Cardiac fibroblast (primary cell): ENCODE measurements at places on chromosomes 1 and 21.
A peak's percentile ranks its signal among the peaks of the same experiment; 100 is the strongest.

GRCh38 chr1:101051688-101052638 lies 26.4 kb upstream of the DPH5 start:
- DNase-seq: no peak

GRCh38 chr1:7634546-7635240 lies 136.4 kb upstream of the VAMP3 start:
- DNase-seq: no peak

GRCh38 chr1:9472386-9473031 lies 66.8 kb upstream of the SLC25A33 start:
- DNase-seq: no peak

GRCh38 chr1:44819608-44820327 lies 11.4 kb downstream of the BTBD19 start:
- DNase-seq: peak; percentile 94

DNA sequence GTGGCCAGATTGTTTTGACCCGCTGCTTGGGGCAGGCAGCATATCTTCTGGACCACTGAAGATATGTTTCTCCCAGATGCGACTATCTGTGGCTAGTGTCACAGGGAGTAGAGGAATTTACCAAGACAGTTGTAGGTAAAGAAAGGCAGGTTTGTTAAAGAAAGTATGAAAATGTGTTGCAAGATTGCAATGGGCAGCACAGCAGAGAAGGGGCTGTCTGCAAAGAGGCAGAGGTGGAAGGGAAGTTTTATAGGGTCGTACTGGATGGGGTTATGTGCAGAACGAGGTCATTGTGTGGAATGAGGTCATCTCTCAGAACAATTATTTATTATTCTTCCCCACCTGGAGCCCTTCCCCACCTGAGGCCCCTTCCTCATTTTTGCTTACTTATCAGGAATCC lies 15.0 kb upstream of the VAMP4 start:
- DNase-seq: no peak

DNA sequence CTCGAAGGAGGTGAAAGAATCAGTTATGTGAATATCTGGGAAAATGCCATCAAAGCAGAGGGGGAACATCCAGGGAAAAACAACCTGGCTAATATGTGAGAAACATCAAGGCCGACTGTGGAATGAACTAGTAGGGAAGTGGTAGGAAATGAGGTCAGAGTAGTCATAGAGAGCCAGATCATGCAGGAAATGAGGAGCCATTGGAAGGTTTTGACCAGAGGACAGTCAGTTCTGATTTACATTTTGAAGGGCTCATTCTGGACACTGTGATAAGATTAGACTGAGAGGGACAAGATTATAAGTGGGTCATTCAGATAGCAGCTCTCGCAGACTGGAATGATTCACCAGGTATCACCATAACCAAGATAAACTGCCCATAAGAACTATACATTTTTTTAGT lies 63.7 kb downstream of the SYT14 start:
- DNase-seq: peak; percentile 49

- DNase-seq: no peak
Measured at GRCh38 chr1:103333141-103333540, 192.4 kb upstream of the RNPC3 start.

DNA sequence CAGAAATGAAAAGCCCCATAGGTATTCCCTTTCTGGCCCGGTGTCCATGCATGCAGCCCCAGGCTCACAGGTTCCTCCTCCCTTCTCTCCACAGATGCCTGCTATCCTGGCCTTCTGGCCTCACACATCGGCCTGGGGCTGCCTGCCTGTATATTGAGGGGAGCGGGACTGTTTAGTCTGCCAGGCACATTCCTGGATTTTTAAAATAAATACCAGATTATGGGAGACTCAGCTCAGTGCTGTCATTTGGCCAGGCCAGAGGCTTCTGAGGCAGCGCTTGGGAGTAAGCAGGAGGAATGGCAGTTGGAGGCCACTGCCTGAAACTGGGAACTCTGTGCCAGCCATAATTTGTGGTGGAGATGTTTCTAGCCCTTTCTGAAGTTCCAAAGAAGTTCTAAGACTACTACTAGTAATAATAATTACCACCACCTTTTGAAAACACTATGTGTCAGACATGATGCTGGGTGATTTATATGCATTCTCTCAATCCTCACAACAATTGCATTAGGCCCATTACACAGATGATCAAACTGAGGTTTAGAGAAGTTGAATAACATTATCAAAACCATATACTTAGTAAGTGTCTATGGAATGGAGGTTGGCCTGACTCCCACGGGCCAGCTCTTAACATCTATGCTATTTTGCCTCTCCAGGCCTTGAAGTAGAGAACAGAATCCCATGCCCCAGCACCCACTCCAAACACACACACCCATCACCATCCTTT lies 107.6 kb downstream of the PLXNA2 start:
- DNase-seq: no peak

GRCh38 chr1:100152271-100152670 lies 19.3 kb downstream of the TRMT13 start:
- DNase-seq: no peak

DNA sequence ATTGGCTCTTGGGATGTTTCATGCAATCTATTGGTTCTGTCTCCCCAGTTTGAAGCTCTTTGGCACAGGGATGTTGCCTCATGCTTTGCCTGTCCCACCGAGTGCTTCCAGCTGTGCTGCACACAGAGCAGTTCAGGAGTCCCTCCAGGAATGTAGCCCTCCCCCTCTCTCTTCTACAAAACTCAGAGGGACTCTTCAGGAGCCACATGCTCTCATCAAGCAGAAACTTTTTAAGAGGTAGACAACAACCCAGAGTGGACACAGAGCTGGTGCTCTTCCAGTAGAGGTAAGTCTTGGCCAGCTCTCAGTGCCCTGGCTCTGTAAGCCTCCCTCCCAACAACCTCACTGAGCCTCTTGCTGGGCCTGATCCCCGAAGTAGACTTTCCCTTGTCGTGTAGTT lies 11.6 kb upstream of the ZNF697 start:
- peak; percentile 82 for DNase-seq

DNA sequence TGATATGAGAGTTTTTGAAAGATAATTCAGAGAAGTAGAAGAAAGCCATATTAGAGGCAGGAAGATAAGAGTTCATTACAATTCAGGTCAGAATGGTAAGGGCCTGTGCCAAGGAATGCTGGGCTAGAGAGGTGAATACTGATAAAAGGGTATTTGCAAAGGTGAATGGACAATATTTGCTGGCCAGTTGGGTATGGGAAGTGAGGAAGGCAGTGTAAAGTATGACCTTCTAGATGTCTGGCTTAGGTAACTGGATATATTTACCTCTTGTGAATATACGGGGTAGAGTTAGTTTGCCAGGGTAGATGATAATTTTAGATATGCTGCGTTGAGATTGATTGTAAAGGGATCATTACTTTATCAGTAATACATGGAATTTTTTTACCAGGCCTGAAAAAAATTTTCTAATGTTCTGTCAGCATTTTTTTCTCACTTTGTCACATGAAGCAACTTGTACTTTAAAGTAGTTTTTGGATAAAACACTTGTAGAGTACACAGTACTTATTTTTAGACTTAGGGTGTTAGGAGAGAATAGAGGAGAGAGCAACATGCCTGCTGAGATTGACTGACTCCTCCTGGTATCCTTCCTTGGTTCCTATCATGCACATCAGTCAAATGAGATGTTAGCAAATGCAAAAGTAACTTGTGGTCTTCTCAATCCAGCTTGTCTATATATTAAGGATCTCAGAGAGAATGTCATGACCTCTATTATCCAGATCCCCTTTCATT lies 14.1 kb downstream of the RTCA start:
- no peak for DNase-seq

DNA sequence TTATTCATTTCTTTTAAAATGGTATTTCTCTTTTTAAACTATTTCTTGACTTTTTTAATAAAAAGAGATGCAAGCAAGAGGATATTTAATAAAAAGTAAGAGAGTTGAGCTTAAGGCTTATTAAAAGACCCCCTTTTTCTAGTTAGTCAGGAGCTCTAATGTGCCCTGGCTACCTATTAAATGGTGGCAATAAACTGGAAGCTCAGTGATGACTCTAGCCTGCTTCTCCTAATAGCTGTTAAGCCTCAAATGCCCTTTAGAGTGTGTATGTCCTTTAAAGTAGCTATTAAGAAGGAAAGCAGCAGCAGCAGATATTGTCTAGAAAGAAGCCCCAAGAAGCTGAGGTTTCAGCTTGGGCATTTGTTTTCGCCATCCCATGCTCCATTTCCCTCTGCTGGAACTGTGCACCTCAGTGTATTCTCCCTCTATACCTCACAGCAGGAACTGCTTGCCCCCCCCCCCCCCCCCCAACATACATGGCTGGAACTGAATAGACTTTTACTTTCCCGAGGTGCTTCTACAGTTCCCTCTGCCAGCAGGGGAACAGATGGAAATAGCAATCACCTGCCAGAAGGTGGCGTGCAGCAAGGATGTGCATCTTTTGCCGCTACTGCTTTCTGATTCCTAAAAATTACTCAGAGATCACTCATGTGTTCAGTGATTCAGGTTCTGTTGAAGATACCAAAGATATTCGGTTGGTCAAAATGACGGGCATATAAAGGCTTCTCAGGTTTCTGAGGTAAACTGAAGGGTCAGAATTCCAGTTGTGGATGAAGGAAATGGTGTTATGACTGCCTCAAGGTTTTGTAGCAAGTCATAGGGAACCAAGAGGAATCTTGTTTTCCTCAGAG lies 2.5 kb downstream of the RGS4 start:
- DNase-seq: peak; percentile 93

DNA sequence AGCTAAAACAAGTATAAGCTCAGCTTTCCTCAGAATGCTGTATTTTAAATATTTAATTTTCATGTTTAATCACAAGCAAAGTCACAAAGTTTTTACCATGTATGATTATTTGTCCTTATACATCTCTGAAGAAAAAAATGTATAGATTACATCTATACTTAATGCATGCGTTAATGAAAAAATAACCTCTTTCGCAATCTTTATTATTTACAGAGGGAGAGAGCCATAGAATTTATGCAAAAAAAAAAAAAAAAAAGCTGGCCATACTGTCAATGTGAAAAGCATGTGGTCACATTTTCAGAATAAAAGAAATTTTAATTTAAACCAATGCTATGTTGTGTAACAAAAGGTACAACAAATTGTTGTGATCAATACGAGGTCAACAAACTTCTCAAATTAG lies 148.2 kb downstream of the AKT3 start:
- no peak for DNase-seq

DNA sequence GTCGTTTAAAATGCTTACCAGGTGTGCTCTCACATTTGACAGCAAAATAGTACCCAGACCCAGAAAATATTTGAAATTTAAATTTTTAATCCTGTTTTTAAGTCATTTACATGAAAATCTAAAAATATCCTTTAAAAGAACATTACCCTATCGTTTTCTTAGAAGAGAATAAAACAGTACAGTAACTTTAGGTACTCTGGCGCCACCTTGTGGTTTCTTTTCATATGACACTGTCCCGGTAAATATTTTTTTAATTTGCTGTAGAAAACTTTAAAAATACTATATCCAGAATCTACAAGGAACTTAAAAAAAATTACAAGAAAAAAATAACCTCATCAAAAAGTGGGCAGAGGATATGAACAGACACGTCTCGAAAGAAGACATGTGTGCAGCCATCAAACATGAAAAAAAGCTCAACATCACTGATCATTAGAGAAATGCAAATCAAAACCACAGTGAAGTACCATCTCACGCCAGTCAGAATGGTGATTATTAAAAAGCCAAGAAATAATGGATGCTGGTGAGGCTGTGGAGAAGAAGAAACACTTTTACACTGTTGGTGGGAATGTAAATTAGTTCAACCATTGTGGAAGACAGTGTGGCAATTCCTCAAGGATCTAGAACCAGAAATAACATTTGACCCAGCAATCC lies 129.2 kb downstream of the RGS21 start:
- peak; percentile 66 for DNase-seq

DNA sequence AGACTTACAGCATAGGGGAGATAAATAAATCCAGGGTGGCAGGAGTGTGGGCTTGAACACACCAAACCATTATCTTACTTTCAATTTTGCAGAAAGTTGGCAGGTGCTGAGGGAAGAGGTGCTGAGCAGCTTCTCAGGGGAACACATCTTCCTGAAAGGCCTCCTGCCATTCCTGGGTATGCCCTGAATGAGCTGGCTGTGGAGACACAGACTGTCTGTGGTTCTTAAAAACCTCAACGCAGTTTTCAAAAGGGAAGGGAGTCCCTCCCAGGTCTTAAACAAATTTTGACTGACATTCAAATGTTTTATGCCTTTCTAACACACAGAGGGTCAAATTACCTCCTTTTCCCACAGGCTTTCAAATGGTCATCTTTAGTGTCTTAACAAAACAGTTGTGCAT lies 166.9 kb downstream of the TNFSF18 start:
- DNase-seq: no peak

DNA sequence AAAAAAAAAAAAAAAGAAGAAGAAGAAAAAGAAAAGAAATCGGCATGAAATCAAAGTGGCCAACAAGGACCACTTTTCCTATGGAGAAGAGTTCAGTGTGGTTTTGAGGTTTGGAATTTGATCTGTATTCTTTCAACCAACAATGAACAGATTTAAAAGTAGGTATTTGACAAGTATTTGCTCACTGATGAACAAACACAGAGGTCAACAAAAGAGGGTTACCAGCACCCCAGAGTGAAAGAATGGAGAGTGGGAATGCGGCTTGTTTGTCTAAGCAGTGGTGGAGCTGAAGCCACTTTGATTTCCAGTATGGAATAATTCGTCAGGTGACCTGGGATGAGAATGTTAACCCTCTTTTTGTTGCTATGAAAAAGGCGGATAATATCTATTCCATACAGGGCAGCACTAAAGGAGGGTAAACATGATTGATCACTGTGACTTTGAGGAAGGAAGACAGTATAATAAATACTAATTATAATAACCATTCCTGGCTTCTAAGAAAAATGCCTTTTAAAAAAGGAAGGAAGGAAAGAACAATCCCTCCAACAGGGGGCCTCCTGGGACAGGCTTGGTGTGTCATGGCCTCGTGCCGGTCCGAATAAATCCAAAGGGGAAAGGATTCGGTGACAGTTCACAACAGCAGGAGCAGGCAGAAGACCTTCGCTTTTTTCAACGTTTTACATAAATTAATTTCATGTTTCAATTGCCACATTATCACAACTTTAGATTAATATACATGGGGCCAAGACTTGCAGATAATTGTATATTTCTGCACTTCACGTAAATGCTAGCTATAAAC lies 37.2 kb upstream of the SIM2 start:
- peak; percentile 44 for DNase-seq

- DNase-seq: no peak
Measured at GRCh38 chr21:26845759-26846035, 488 bp upstream of the ADAMTS1 start.

GRCh38 chr1:20846461-20847374 lies 59.6 kb upstream of the HP1BP3 start:
- DNase-seq: peak; percentile 17

- no peak for DNase-seq
Measured at GRCh38 chr1:47188791-47189785, 748 bp downstream of the PDZK1IP1 start.
